ENCODE measurements at places on chromosomes 7 and 10.
A peak's percentile ranks its signal among the peaks of the same experiment; 100 is the strongest.

DNA sequence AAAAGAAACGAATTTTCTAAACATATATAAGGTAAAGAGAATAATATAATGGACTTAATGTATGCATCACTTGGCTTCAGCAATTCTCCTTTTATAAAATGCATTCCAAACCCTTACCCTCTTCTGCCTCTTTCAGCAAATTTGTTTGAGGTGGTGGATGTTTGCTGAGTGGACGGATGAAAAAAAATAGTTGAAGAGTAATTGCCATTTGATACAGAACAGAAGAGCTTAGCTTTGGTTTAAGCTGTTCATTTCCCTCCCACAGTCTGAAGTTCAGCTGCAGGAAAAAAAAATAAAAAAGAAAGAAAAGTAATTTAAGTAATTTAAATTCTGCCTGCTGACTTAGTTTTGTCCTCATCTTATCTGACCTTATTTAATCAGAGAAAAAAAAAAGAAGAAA, 138.6 kb downstream of the GALNT17 start:
- no peak for DNase-seq

GRCh38 chr10:18021725-18022480, 70.2 kb downstream of the SLC39A12 start:
- DNase-seq: peak; percentile 13

- DNase-seq: no peak
These were observed 562.6 kb downstream of the GRM8 start for GRCh38 chr7:126690104-126690503.

GRCh38 chr10:28214219-28214618, 88.6 kb downstream of the MPP7 start:
- DNase-seq: no peak

- no peak for DNase-seq
These were observed 86.4 kb downstream of the AUTS2 start for GRCh38 chr7:69684369-69685292.

- DNase-seq: no peak
These were observed 452 bp downstream of the SEMA3C start for GRCh38 chr7:80918399-80918798.

- DNase-seq: no peak
These were observed 727 bp upstream of the PDSS1 start for GRCh38 chr10:26696786-26697162.

DNA sequence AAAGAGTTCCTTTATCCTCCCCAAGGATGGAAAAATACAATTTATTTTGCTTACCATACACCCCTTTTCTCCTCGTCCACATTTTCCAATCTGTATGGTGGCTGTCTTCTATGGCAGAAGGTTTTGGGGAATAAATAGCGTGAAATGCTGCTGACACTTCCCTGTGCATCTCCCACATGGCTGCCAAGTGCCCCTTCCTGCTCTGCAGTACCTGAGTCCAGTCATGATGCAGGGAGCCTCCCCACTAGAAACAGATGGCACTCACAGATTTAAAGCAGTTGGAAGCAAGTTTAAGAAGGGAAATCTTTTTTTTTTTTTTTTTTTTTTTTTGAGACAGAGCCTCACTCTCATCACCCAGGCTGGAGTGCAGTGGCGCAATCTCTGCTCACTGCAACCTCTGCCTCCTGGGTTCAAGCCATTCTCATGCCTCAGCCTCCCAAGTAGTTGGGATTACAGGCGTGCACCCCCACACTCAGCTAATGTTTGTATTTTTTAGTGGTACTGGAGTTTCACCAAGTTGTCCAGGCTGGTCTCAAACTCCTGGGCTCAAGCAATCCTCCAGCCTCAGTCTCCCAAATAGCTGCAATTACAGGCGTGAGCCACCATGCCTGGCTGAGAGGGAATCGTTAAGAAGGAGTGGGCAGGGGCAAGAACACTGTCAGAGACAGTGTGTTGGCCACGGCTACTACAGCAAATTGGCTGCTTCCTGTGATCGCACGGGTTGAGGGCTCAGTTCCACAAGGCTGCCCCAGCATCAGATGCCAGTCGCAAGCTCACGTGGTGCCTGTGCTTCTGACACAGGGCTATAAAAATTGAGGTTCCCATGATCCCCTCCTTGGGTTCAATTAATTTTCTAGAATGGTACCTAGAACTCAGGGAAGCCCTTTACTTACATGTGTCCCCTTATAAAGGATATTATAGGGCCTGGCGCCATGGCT, 5.3 kb upstream of the PILRA start:
- DNase-seq: no peak

DNA sequence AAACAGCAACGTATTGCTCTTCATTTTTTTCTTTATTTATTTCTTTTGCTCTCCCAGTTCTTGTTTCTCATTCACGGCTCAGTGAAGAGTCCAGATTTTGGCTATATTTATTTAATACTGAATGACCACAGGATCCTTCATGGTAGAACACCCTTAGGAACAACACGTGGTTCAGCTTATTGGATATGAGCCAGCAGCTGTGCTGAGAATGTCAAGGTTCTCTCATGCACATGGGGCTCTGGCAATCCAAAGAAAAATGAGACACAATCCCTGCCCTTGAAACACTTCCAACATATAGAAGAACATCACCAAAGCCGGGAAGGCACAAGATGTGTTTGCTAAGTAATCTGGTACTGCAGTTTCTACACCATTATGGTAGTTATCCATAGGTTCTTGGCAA, 852.9 kb downstream of the SORCS1 start:
- DNase-seq: peak; percentile 2

DNA sequence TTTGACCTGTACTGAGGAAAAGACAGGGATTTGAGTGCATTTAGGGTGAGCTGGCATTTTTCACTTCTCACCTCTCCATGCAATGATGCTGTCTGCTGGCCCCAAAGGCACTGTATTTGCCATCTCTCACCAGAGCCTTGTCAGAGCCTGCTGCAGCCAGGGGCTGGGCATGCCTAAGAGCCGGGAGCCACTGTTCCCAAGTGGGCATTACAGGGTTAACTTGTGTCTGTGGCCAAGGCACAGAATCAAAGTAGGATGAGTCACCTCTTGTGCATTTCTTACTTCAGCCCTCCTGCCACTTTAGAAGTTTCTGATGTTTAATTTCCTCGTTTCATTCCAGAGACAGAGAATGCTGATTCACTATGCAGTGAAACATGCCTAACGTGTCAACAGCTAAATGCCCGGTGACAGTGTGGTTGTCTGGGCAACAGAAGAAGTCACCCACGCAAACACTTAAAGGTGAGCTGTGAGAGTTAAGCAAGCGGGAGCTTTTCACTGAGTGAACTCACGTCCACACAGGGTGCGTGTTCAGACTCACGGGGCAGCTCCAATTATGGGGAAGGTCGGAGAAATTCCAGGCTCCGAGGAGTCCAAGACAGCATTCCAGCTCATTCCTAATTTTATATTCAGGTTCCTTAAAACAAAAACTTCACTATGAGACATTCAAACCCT, 57.1 kb upstream of the IGFBP3 start:
- DNase-seq: peak; percentile 99

DNA sequence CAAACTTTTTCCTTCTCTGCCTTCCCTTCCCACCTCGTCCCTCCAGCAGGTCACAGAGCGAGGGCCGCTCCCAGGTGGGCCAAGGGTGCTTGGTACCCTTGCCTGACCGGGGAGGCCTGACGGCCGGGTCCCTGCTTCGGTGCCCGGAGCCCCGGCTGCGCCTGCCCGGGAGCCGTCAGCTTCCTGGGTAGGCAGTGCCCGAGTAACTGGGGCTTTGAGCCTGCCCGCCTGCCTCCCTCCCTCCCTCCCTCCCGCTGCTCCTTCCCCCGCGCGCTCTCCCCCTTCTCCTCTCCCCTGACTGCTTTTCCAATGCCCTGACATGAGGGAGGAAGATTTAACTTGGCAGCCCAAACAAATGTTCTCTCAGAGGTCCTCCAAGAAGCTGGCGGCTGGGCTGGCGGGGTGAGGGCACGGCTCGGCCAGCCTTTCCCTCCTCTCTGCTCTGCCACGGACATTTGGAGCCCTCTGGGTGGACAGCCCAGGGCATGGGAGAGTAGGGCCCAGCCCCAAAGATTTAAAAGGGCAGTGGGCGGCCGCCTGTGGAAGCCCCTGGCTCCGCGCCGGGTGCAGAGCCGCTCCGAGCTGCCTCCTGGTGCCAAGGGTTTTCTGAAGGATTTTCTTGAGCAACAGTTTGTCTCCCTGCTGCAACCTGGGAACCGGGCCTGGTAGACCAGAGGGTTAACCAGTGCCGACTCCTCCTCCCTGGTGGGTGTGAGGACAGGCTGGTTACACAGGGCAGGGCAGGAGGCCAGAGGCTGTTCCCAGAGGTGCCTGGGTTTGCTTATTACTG, 2.0 kb downstream of the ZMIZ1 start:
- DNase-seq: peak; percentile 70

GRCh38 chr7:37684927-37685326, 1.4 kb downstream of the GPR141 start:
- DNase-seq: no peak

DNA sequence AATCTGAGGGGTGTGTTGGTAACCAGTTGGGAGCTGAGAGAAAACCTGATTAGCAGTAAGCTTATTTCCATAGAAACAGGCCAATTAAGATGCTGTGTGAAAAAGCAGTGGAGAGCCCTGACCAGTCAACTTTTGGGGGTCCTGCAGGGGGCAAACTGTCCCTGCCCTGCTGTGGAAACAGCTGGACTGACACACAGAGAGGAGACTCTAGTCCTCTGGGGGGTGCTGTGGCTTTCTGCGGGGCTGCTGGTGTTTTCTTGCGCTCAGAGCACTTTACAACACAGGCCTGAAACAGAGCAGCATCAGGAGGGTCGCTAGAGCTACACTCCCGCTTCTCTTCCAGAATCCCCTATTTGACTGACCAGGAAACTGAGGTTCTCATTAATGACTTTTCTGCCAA, 546.9 kb upstream of the GALNT17 start:
- no peak for DNase-seq

DNA sequence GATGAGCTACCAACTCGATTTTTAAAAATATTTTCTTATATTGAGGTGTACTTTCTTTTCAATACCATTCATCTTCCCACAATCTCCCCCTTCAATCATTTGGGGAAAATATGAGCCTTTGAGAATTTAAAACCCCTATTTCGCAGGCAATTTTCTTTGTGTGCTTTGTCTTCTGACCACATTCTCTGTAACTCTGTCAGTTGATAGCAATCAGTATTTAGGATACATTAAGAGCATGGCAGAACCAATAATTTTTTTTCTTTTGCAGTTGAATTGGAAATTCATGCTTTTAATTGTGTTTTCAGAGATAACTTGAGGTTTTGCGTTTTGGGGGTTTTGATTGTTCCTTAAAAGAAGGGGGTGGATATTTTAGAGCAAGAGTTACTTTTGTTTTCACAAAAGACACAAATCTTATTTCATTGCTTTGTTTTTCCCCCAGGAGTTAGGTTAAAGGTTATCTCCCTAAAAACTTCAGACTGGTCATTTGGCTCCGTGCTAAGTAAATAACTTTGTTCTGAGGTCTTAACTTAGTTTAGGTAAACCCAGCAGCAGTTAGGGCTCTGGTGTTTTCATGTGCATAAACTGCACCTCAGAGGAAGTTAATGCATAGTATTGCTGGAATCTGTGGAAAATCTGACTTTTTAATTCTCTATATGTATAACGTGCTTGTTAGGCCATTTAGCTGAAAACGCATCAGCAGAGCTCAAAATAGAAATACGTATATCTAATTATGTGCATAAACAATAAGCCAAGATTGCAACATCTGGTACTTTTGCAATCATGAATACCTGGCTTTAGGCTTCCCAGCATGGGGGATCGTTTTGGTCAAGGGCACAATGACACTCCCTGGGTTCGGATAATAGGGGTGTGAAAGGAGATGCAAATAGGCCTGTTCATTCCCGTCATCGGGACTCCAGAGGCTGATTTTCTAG, 676.4 kb upstream of the ANKRD30A start:
- peak; percentile 8 for DNase-seq

DNA sequence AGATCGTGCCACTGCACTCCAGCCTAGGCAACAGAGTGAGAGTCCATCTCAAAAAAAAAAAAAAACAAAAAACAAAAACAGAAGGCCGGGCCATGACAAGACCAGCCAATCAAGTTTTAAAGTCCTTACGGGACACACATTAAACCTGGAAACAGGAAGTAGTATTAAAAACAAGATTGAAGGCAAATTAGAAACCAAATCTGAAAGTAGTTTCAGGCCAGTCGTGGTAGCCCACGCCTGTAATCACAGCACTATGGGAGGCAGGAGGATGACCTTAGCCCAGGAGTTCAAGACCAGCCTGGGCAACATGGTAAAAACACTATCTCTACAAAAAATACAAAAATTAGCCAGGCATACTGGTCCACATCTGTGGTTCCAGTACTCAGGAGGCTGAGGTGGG, 18.1 kb downstream of the PSAP start:
- DNase-seq: no peak

DNA sequence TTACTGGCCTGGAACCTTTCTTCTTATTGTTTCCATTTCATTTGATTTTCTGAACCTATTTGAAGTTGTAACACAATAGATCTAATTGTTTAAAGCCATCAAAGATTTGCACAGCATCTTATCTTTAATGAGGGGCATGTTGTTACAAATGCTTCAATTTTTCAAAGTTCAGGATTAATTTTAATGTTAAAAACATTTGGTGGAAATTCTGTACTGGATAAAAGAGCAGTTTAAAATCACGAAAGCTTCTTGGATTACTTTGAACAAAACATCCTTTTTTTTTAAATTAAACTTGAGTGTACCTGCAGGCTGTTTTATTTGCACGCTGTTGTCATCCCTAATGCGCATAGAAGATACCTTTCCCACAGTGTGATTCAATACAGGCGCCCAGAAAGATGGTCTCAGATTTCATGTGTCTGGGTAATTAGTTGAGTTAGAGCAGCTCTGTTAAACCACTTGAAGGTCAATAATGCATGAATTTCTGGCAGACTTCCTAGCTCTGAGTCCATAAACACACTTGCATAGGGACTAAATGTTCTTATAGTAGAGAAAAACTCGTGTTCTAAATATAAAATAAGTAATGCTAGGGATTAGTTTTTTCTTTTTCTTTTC, 29.3 kb upstream of the DDX50 start:
- peak; percentile 87 for DNase-seq

DNA sequence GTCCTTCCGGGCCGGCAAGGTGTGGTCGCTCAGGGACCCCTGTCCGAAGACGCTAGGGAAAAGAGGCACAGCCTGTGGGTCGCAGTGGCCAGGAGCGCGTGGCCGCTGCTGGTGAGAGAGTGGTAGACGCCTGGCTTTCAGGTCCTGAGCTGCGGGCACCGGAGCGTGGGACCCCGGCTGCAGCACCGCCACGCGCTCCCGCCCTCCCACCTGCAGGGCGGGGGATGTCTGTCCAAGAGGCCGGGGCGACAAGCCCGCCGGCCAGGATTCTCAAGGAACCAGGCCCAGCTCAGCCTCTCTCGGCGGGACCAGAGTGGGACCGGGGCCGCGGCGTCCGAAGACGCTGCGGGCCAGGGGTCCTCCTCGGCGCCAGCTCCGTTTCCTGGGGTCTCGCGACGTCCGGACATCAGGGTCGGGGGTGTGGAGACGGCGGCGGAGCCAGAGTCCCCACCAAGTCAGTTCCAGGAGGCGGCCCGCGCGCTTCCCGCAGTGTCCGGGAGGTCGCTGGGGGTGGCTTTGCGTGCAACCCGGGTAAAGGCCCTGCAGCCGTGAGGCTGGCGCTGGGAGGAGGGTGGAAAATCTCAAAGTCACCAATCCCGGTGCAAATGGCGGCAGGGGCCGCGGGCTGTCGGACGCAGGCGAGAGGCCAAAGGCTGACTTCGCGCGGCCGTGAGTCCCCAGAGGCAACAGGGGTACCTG, 5.5 kb downstream of the ZNF503 start:
- DNase-seq: peak; percentile 54

Measured in fibroblast of skin of right biceps (primary cell).